SJSA1 (cell line): ENCODE measurements at places on chromosomes 11 and 22. TPM values are rescaled to one million over a fixed set of nuclear protein-coding genes. Genes with fewer than 3 reads are reported as not detected.

DNA sequence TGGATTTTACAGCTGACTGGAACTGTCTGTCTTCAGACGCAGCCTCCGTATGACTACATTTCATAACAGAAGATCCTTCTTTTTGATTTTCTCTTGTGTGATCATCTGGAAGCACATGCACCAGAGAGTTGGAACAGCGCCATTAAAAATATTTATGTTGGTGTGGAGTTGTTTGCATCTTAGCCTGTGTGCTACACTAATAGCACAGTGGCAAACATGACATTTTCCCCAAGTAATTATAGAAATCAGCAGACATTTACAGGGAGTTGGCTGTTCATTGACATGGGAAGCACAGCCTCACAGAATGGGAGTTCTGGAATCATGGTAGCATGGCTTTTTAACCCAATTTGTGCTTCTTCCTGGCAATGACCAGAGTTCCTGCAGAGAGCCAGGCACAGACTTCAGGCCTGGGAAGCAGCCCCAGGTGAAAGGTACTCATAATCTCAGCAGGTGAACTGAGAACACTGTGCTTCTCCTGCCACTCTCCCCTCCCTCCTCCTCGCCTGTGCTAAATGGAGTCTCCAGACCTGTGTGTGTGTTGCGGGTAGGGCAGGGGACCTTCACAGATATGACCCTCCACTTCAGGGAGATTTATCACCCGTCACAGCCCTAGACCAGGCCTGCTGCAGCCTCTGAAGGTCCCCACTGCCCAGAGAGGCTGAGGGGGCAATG, 82.8 kb upstream of the PLET1 start:
- DNase-seq: no peak

DNA sequence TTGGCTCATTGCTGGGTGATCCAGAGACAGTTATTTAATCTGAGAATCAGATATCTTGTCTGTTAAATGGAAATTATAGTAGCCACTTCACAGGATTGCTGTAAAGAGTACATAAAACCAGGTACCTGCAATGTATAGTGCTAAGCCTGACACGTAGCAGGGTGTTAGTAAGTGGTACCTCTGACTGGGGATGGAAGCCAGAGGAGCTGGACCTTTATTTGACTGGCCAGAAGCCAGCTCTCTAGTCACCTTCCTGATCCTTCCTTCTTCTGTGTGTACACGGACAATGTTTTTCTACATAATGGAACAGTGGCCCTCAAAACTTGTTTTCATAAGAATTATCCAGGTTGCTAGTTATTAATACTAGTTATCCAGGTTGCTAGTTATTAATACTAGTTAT, 25.5 kb upstream of the EHF start:
- no peak for DNase-seq

GRCh38 chr11:101944923-101945322, 28.6 kb upstream of the ANGPTL5 start:
- DNase-seq: no peak

GRCh38 chr11:110908401-110909105, 196.3 kb upstream of the ARHGAP20 start:
- no peak for DNase-seq

- DNase-seq: no peak
Observed at GRCh38 chr11:118615976-118616371, 8.6 kb downstream of the PHLDB1 start.

DNA sequence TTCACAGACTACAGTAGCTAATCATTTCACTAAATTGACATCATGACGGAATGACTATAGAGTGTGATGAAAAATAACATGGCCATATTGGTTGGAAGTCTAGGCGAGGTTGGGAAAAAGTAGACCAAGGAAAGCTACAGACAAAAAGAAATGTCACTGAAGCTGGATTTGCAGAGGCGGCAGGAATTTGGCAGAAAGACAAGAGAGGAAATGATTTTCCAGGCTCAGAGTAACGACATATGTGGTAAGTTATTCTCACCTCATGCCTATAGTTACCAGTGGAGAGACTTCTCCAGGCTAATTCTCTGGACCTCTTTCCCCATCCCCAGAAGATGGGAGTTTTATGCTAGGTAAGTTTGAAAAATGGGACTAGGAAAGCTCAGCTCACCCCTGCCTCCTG, 1005.8 kb upstream of the CCDC90B start:
- no peak for DNase-seq

- no peak for DNase-seq
Observed at GRCh38 chr11:14544611-14545010, 24.4 kb upstream of the PSMA1 start.

GRCh38 chr11:35236667-35237003, 97.7 kb downstream of the CD44 start:
- no peak for DNase-seq

DNA sequence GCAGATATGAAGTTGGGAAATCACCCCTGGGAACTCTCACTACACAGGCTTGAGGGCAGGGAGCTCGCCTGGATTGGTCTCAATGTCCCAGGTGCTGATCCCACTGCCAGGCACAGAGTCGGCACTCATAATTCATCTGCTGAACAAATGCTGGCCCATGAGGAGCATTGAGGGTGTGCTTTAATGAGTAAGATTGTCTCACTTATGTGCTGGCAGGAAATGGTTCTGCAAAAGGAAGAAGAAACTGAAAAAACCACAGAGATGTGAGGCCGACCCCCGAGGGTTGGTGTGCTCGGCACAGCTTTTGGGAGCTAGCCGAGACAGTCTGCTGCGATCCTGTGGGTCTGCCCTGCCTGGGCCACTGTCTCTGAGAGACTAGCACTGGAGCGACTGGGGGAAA, 9.4 kb downstream of the PLAAT2 start:
- peak; percentile 35 for DNase-seq

DNA sequence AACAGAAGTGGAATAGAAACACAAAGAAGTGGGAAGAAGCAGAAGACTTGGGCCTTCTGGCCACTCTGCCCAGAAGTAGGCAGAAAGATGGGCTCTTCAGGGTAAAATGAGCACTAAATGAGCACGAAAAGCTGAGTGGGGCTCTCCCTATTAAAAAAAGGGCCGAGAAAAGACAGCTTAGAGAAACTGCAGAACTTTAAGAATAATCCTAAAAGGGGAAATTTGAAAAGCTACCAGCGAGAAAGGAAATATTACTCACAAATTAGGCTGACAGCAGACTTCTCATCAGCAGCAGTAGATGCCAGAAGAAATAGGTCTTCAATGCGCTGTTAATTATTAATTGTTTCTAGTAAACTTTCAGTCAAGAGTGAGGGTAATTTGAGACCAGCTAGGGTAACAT, 78.2 kb downstream of the UVRAG start:
- DNase-seq: no peak

DNA sequence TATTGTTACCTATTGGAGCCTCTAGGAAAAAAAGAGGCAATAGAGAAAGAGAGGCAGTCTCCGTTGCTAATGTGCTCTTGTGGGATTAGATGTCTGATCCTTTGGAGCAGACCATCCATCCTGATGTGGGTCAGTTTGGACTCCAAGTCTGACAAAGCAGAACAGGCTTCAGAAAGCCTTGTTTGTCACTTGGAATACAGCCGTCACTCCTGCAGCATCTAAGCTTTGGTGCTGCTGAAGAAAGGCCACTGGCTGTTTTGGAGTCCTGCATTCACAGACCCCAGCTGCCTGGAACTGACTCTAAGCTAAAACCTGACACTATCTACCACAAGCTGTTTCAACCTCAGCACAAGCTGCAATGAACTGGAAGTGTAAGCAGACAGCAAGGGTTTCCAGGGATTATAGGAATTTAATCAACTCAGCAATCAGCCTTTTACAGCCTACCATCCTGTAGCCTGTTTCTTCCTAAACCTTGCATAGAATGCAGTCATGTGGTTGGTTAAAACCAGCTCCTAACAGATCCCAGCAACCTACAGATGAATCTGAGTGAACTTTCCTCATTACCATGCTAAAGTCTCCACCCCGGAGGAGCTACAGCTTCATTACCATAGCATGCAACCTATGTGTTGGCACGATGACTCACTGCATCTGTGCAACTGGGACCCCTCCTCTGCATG, 3.7 kb upstream of the PLAAT4 start:
- no peak for DNase-seq

DNA sequence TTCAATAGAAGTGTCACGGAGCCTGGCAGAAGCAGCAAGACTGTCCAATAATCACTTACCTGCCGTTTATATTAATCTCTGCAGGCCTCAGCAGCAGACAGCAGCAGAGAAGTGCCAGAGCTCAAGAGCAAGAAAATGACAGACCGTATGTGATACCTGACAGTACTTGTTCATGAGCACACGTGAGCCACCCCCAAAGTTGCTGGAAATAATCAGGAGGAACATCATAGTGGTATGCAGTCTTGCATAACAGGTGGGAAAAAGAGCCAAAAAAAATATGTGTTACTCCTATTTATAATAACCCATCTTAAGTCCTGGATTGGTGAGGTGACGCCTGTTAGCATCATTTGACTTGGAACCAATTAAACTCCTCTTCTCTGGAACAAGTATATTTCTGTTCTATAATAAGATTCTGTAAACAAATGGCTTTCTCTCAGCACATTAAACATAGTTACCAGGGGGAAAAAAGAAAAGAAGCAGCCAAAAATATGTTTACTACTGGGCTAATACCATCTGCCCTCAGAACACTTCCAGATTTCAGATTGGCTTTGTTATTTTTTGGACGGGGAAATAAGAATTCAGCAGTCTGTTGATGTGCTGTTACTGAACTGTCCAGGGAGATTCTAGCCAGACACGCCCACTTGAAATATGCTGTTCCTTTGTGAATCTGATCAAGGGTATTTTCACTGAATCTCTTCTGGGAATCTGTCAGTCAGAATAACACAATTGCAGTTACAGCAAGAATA, 7.9 kb upstream of the SLN start:
- no peak for DNase-seq

- DNase-seq: no peak
Observed at GRCh38 chr11:62256281-62256680, 13.7 kb upstream of the SCGB2A2 start.

- DNase-seq: no peak
Observed at GRCh38 chr11:66100272-66101065, 30.4 kb downstream of the PACS1 start.

GRCh38 chr11:134236834-134237556, 12.5 kb downstream of the VPS26B start:
- DNase-seq: no peak

- DNase-seq: peak; percentile 51
Observed at GRCh38 chr11:72223615-72224563, 678 bp upstream of the INPPL1 start.

DNA sequence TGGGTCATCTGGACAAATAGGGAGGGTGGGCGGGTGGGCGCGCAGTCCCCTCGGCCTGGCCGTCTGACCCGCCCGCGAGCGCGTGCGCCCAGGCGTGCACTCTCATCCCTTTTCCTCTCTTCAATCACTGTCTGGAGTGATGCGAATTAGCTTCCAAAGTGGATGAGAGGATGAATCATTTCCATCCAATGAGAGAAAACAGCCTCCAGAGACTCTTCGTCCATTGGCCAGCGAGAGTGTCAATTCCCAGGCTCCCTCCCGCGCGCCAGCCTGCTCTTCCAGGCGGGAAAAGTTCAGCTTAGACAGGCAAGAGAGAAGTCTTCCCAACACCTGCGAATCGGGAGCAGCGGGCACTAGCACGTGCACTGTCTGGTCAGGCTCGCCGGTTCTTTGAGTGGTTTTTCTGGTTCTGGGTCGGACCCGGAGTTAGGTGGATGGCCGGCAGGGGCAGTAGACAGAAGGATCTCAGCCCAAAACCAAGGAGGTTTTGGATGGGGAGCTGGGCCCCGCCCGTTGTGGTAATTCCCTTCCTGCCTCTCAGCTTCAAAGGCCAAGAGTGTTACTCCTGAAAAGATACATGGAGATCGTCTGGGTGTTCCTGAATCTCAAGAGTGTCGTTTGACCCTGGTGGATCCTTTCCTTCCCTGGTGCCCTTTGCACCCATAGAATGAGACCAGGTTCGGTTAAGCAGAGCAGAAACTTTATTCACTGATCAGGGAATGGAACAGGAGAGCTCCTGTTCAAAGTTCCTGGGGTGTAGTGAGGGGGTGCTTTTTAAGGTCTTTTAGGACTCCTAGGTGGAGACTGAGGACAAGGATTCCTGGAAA, 33.4 kb upstream of the GLYATL1 start:
- DNase-seq: peak; percentile 87

- DNase-seq: no peak
Observed at GRCh38 chr11:120801801-120802689, 221.9 kb upstream of the TBCEL start.

ART1 gene
- not detected in 2 replicates for total RNA-seq

KRTAP5-9 gene
- not detected in 2 replicates for total RNA-seq

ABCC8 gene
- not detected in 2 replicates for total RNA-seq

KIAA1671 gene
- total RNA-seq: 0.03 TPM in 2 replicates

OR4A16 gene
- not detected in 2 replicates for total RNA-seq

TMPRSS13 gene
- total RNA-seq: not detected in 2 replicates

MMP7 gene
- total RNA-seq: 0.34 TPM in 1 of 2 replicates, not detected in the other
